Thoracic aorta (tissue), 2 donors: ENCODE measurements at places on chromosomes 7 and 10. TPM values are rescaled to one million over a fixed set of nuclear protein-coding genes. Genes with fewer than 3 reads are reported as not detected.

DNA sequence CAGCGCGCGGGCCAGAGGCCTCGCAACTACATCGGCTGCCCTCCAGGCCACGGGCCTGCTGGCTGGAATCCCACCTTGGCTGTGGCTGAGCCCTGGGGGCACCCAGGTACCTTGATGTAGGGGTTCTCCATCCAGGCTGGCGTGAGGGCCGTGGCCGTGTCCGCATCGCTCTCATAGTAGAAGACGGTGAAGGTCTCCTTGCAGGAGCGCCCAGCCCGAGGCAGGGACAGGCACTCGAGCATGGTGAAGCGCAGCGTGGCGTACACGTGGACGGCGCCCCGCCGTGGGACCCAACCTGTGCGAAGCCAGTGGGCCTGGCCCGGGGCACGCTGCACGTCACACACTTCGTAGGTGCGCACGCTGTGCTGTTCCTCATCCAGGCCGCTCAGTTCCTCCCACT is 3.8 kb downstream of the EPHB4 start:
- no peak for DNase-seq

The CNTNAP2 gene
- not detected for total RNA-seq

The MGAM2 gene
- total RNA-seq: 0.49 TPM

The TMEM229A gene
- total RNA-seq: not detected

DNA sequence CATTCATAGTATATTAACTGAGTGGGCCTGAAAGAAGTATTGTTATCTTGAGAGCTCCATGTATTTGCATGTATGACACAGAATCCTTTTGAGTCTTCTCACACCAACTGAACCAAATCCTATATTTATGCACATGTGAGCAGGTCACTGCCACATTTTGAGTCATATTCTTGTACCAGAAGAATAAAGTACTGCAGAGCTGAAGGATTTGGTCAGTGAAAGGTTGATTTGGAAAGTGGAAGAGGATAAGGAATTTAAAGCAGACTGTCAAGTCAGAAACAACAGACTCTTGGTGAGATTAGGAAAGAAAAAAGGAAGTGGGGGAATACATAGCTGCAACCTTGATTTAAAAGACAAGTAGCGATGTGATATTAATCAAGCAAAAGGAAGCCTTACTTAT is 121.8 kb downstream of the ARID5B start:
- no peak for DNase-seq

DNA sequence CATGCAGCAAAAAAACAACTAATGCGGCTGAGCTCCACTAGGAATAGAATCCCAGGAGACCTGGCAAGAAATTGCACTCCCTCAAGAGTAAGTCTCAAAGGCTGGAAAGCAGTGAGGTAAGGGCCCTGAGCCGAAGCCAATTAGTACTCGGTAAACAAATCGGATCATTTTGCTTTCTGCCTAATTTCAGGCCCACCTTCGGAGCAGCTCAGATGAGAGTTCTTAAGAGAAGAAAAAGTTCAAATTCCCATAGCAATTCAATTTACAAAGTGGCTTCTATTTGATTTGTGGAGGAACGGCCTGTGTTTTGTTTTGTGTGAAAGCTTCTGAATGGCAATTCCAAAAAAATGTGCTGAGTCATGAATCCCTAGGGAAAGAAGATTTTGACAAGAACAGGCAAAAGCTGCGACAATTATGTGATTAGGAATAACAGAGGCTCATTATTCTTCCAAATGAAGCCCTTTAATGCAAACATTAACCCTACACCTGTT is 60.9 kb downstream of the SLC16A9 start:
- DNase-seq: no peak

The DEPP1 gene
- 661 TPM for total RNA-seq

The TMEM209 gene
- 8.7 TPM for total RNA-seq
